ENCODE measurements at places on chromosomes 13 and 19. TPM values are rescaled to one million over a fixed set of nuclear protein-coding genes. Genes with fewer than 3 reads are reported as not detected.

DNA sequence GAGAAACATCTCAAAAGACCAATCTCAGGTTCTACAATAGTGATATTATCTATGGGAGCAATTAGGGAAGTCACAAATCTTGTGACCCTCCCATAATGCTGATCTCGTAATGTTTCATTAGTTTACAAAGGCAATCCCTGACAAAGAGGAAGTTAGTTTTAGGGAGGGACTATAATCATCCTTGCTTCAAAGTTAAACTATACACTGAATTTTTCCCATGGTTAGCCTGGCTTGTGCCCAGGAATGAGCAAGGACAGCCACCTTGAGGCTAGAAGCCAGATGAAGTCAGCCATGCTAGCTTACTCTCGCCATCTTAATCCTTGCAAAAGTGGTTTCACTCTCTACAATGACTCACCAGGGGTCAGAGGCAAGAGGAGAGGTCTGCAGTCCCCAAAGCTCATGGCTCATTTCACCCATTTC lies 5.4 kb downstream of the CEACAM3 start:
- peaks cover 2% of the 10 kb centered on the region for H3K27me3 ChIP-seq
- H3K36me3 ChIP-seq: no peaks in the 10 kb centered on the region
- no peak overlapping the region for H3K4me3 ChIP-seq
- H3K4me1 ChIP-seq: peaks cover 17% of the 10 kb centered on the region

- H3K4me3 ChIP-seq: peak overlapping the region; percentile 93
- peaks cover 23% of the 10 kb centered on the region for H3K4me1 ChIP-seq
- peak overlapping the region; percentile 97 for H3K27ac ChIP-seq
- peak; percentile 93 for DNase-seq
Observed at GRCh38 chr13:60395971-60396782, 843 bp upstream of the TDRD3 start.

GRCh38 chr19:4376671-4376990 lies 23.7 kb downstream of the SH3GL1 start:
- H3K4me1 ChIP-seq: peaks cover 66% of the 10 kb centered on the region
- no peak overlapping the region for H3K4me3 ChIP-seq
- no peak for DNase-seq
- peaks cover 4% of the 10 kb centered on the region for H3K36me3 ChIP-seq
- H3K27me3 ChIP-seq: no peaks in the 10 kb centered on the region
- H3K27ac ChIP-seq: peak overlapping the region; percentile 23

- no peaks in the 10 kb centered on the region for H3K4me1 ChIP-seq
- H3K27me3 ChIP-seq: no peaks in the 10 kb centered on the region
- H3K4me3 ChIP-seq: no peak overlapping the region
- no peaks in the 10 kb centered on the region for H3K36me3 ChIP-seq
- no peak overlapping the region for H3K27ac ChIP-seq
Observed at GRCh38 chr13:56736966-56737365, 403.8 kb upstream of the PRR20A start.

DNA sequence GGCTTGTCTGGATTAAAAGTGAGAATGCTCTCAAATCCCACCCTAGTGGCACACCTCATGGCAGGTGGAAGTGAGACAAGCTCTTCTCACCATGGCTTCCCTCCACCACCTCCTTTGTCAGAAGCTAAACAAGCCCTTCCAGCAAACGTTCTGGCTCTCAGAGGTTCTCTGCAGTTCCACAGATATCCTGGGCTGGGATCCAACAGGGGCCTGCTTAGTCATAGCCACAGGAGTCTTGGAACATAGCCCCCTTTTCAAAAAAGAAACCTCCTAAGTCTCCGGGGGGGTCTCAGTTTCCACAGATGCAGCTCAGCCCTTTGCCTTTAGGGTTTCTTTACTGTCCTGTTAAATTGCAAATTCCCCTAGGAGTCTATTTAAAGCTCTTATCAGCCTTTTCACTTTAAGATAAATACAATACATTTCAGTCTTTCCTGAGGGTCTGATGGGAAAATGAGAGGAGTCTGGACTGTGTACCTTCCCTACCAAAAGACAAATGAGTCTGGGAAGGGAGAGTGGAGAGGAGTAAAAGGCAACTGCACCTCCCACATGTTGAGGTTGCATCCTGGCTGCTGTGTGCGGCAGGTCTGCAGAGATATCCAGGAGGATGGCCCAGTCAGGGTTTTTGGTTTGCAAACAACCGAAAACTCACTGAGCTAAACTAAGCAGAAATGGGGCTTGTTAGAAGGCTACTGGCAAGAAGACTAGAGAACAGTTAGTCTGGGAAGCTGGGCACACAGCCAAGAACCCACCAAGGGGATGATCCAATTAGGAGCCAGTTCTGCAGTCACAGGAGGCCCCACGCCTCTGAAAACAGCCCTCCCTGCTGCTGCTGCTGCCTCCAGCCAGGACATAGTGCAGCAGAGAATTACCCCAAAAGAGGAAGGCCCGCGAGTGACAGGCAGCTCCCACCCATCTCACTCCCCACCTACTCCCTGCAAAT lies 41.4 kb upstream of the SERP2 start:
- no peak for DNase-seq
- peaks cover 6% of the 10 kb centered on the region for H3K27me3 ChIP-seq
- peaks cover 8% of the 10 kb centered on the region for H3K4me1 ChIP-seq

DNA sequence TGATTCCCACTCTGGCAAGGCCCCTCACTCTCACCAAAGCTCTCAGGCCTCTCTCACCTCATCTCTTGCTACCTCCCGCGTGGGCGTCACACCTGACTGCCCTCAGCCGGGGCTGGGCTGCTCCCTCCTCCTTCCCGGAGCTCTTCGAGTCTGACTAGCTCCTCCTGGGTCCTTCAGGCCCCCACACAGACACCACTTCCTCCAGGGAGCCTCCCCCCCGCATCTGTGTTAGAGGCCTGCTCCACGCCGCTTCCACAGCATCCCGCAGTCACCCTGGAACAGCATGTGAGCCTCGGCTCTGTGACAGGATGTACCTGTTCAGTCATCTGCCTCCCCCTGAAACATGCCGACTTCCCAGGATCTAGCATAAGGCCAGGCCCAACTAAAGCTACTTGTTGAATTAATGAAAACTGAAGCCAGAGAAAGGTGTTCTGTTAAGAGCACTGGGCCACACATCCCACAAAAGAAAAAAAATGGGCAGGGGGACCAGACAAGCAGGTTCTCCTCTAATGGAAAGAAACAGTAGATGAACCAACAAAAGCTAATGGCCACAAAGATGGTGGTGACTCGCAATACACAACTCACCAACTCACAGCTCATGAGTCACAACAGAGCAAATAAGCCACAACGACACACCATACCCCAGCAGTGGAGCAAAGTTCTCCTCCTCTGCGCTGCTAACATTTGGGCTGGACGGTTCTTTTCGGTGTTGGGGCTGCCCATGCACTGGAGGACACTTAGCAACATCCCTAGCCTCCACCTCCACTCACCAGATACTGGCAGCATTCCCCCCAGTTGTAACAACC lies 3.0 kb downstream of the PPP6R1 start:
- peaks cover 51% of the 10 kb centered on the region for H3K4me1 ChIP-seq
- H3K4me3 ChIP-seq: peak overlapping the region; percentile 95
- H3K27ac ChIP-seq: peak overlapping the region; percentile 98
- peak; percentile 85 for DNase-seq
- no peaks in the 10 kb centered on the region for H3K27me3 ChIP-seq
- peaks cover 57% of the 10 kb centered on the region for H3K36me3 ChIP-seq

- DNase-seq: no peak
- no peak overlapping the region for H3K4me3 ChIP-seq
- peaks cover 24% of the 10 kb centered on the region for H3K27me3 ChIP-seq
- H3K27ac ChIP-seq: no peak overlapping the region
Observed at GRCh38 chr13:109700176-109700575, 86.2 kb downstream of the IRS2 start.

DNA sequence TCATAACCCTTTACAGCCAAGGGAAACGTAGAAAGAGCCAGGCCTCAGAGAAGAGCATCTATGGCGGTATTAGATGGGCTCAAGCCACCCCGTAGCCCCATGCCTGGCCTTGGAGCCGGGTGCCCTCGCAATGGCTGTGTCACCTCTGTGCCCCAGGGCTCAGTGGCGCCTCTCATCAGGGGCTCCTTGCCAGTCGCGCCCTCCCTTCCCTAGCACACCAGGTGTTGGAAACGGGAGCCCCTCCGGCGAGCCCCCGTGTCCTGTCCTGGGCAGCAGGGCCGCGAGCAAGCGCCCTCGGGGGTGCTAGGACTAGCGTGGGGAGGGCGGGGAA lies 453 bp downstream of the ZNF256 start:
- H3K27ac ChIP-seq: no peak overlapping the region
- H3K4me3 ChIP-seq: peak overlapping the region; percentile 87
- no peak for DNase-seq
- peaks cover 51% of the 10 kb centered on the region for H3K36me3 ChIP-seq
- peaks cover 16% of the 10 kb centered on the region for H3K4me1 ChIP-seq

DNA sequence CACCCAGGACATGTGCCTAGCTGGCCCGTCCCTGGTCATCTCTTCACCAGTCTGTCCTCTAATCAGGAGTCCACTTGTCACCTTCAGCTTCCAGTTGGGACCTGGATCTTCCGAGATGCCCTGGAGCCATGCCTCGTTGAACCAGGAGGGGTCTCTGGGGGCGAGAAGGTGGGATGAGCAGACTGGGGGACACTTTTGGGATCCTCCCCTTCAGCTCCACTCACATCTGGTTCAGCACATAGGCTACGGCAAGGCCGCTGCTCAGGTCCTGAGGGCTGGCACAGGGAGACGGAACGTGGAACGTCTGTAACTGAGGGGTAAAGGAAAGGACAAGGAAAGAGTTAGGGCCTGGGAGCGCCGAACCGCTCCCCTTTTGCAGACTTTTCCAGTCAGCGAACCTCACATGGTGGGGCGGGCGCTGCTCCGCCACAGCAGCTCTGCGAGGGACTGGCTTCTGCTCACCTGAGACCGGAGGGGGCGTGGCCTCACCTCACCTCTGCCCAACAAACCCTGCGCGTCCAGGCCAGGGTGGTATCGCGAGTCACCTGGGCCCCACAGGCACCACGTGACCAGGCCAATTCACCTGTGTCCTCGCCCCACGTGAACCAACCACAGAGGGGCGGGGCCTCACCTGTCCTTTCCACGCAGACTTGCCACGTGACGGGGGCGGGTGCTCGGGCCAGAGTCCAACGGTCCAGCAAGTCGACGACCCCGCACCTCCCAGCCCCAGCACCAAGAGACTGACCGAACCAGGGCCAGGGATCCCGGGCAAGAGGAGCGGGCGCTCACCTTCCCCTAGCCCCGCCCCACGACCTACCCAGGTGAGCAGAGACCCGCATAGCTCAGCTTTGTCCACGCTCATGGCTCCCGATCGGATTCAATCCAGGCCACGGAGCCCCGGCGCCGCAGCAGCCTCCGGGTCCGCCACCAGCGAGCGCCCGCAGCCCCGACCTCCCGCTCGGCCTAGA lies at the start of gene HOOK2:
HOOK2 (minus strand) TSS at position 965 of the 968 bp plus-strand sequence; CDS start at position 862, 103 bp downstream.
- DNase-seq: peak; percentile 49
- H3K4me3 ChIP-seq: peak within 1 kb of the TSS; percentile 73
- no peaks in the 10 kb centered on the region for H3K27me3 ChIP-seq
- H3K27ac ChIP-seq: peak within 1 kb of the TSS; percentile 51

GRCh38 chr19:57566396-57567265 lies 7.0 kb upstream of the ZNF550 start:
- H3K27ac ChIP-seq: no peak overlapping the region
- no peaks in the 10 kb centered on the region for H3K27me3 ChIP-seq
- peak; percentile 37 for DNase-seq
- H3K36me3 ChIP-seq: peaks cover 31% of the 10 kb centered on the region

- H3K27ac ChIP-seq: peak overlapping the region; percentile 75
- no peaks in the 10 kb centered on the region for H3K27me3 ChIP-seq
- peaks cover 33% of the 10 kb centered on the region for H3K4me1 ChIP-seq
Observed at GRCh38 chr19:4077800-4078684, 11.3 kb upstream of the ZBTB7A start.

- no peaks in the 10 kb centered on the region for H3K27me3 ChIP-seq
- DNase-seq: peak; percentile 37
- H3K27ac ChIP-seq: peak overlapping the region; percentile 91
- peaks cover 25% of the 10 kb centered on the region for H3K36me3 ChIP-seq
Observed at GRCh38 chr19:19600793-19601330, 17.6 kb downstream of the PBX4 start.

- H3K27ac ChIP-seq: no peak overlapping the region
- peaks cover 14% of the 10 kb centered on the region for H3K36me3 ChIP-seq
- DNase-seq: no peak
- peaks cover under 1% of the 10 kb centered on the region for H3K4me1 ChIP-seq
- no peak overlapping the region for H3K4me3 ChIP-seq
Observed at GRCh38 chr19:990746-991145, 6.6 kb downstream of the WDR18 start.

DNA sequence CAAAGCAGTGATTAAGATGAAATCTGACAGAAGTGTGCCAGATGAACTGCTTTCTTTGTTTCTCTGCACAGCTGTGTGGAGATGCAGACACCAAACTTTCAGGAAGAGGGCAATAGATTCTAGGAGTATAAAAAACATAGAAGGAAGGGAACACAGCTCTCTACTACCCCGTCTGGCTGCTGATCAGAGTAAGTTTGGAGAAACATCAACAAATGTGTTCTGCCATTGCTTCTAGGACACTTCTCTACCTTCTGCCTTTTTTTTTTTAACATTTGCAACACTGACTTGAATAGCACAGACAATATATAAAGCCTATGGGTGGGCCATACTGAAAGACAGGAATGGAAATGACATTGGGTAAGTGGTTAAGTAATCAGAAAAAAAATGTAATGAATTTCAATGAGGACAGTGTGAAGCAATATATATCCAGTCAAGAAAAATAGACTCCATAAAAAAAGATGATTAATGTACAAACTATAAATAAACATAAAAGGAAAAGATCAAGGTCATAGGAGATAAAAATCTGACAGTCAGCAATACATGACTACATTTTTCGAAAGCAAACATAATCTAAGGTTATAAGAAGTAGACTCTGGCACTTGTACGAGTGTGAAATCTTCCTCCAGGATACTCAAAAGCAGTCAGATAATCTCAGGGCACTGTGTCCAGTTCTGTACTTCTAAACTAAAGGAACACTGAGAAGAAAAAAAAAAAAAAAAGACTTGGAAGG lies 21.4 kb downstream of the NUFIP1 start:
- peaks cover 33% of the 10 kb centered on the region for H3K36me3 ChIP-seq
- no peak for DNase-seq
- H3K27ac ChIP-seq: no peak overlapping the region
- H3K4me1 ChIP-seq: peaks cover 2% of the 10 kb centered on the region

- H3K4me1 ChIP-seq: peaks cover 3% of the 10 kb centered on the region
- DNase-seq: no peak
- H3K36me3 ChIP-seq: peaks cover 27% of the 10 kb centered on the region
- H3K27ac ChIP-seq: no peak overlapping the region
Observed at GRCh38 chr13:111265701-111266035, 54.8 kb upstream of the TEX29 start.

- H3K27ac ChIP-seq: no peak overlapping the region
- H3K4me3 ChIP-seq: no peak overlapping the region
- no peaks in the 10 kb centered on the region for H3K36me3 ChIP-seq
- DNase-seq: no peak
- no peaks in the 10 kb centered on the region for H3K27me3 ChIP-seq
- H3K4me1 ChIP-seq: no peaks in the 10 kb centered on the region
Observed at GRCh38 chr13:62387647-62388046, 972.0 kb upstream of the PCDH20 start.

The PTPRH gene
- total RNA-seq: not detected

The TBXA2R gene
- total RNA-seq: 0.72 TPM

The ZNF773 gene
- 5.9 TPM for total RNA-seq

The ERICH6B gene
- total RNA-seq: not detected

The NOVA2 gene
- total RNA-seq: 0.09 TPM

The IRF3 gene
- 125 TPM for total RNA-seq

The CEACAM20 gene
- total RNA-seq: not detected

The BRME1 gene
- total RNA-seq: 5.3 TPM

The SERPINE3 gene
- total RNA-seq: not detected

The FUT2 gene
- total RNA-seq: not detected

The CRLF1 gene
- not detected for total RNA-seq

The CALR3 gene
- not detected for total RNA-seq

The GNA15 gene
- total RNA-seq: 64.9 TPM

The CNN1 gene
- total RNA-seq: not detected

The GAS6 gene
- total RNA-seq: 0.54 TPM
